ENCODE measurements at places on chromosomes 5 and 9.
A peak's percentile ranks its signal among the peaks of the same experiment; 100 is the strongest.

DNA sequence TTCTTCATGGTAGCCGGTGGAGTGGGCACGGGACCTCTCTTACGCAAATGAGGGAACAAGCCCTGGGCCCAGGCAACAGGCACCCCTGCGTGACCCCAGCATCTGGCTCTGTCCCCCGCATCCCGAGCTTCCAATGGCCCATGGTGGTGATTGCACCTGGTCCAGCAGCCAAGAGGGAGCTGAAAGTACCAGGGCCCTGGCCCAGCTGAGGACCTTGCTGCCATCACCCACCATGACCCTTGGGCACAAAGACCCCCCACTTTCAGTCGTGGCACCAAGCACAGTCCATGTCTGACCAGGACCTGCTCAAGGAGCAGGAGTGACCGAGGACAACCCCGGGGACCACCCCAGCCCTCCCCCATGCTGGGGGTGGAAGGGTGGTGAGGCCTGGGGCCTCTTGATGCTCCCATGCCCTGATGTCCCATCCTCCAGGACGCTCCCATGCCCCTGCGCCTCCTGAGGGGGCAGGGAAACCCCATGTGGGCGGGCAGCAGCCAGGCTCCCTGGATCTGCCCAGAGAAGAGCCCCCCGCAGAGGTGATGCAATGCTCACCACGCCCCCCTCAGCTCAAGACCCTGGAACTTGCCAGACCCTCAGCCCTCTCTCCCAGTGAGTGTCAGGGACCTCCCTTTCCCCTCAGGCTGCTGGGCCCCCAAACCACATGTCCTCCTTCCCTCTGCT is 123.9 kb downstream of the ADAMTS2 start:
- no peak for DNase-seq

DNA sequence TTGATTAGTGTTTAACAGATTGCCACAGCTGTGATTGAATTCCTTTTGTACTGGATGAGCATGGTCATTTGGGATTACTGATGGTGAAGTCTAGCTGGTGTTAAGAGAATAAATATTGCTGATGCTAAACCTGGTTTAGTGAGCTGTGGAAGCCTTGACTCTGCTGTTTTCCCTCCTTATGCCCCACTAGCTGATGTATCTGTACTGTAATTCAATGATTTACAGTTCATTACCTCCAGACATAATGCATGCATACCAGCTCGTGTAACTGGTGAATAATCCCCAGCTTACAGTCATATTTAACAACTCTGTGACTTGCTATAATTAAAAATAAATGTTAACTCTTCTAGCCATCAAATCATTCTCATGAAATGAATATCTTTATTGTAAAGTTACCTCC is 1.7 kb upstream of the CMYA5 start:
- DNase-seq = no peak

- no peak for DNase-seq
Measured at GRCh38 chr5:10278658-10279279, 28.7 kb downstream of the CCT5 start.

DNA sequence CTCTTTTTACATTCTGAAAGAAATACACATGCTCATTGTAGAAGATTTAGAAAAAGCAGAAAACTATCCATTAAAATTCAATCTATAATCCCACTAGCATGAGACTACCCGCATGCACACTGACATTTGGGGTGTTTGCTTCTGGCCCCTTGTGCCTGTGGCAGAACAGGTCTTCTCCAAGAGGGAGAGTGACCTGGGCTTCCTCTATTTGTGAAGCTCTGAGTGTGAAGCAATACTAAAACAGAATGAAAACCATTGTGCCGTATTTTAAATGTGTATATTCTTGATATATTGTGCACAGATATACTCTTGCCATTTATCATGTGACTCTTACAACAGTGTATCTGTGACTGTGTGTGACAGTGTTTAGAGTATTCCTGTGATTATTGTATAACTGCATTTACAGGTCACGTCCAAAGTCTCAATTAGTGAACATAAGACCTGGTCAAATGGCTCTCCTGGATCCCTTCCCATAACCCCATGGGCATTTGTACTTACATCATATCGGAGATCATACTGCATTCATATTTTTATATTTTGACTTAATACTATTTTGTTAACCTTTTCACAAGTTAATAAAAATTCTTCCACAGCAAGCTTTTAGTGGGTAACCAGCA is 14.7 kb upstream of the CPEB4 start:
- DNase-seq = no peak

- DNase-seq = no peak
Measured at GRCh38 chr5:111781200-111781599, 24.2 kb upstream of the NREP start.

- DNase-seq = no peak
Measured at GRCh38 chr9:129442803-129443511, 177.9 kb downstream of the C9orf50 start.

DNA sequence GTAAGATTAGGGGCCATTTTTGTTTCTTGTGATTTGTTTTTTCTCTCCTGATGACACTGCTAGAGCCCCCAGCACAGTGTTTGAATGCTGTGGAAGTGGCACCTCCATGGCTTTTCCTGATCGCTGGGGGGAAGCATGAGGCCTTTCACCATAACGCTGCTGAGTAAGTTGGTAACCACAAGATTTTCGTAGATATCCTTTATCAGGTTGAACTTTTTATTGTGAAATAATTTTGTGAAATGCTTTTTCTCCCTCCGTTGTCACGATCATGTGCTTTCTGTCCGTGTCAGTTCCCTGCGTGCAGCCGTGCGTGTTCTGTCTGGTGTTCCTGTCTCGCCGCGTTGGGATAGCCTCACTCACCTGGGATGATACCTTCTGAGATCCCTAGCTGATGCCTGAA is 59.4 kb downstream of the EHMT1 start:
- no peak for DNase-seq

DNA sequence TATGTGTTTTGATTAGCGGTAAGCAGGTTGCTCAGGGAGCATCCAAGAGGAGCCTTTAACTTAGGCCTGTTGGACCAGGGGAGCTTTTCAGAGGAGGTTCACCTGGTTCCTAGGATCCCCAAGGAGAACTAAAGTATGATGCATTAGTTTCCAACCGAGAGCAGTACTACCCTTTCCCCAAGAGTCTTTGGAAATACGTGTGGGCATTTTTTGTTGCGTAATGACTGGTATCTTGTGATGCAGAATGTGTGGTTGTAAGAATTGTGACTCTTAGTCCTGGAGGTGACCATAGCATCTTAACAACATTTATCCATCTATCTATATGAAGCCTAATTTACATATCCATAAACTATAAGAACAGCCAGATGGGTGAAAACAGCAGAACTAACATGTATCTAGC is 11.0 kb downstream of the CFAP95 start:
- no peak for DNase-seq

GRCh38 chr5:102077920-102078319 is 218.2 kb downstream of the SLCO4C1 start:
- no peak for DNase-seq

DNA sequence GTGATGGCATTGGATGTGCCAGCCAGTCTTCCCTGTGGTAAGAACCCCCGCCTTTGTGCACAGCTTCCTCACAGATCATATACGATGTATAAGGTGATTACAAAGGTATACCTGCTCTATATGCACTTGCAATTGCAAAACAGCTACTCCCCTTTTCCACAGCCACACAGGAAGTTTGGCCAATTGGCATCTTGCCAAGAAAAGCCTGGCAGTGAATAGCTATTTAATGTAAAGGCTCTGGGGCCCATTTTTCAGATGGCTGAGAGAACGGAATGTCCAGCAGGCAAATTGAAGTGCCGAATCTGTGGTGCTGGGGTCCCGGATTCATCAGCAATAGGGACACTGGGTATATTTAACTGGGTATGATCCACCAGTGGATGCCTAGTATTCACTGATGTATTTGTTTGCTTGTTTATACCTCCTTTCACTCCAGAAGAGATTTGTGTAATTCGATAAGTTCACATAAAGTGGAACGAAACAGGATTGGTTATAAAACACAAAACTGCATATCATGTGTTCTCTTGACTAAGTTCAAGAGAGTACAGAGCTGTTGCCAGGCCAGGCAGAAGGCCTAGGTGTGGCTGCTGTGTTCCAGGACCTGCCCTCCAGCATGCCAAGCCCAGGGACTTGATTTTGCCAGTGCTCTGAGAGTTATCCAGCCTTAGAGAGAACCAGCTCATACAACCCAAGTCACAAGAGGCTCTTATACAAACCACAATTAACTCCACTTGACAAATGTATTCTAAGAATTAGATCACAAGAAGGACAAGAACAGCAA is 27.7 kb upstream of the GABRP start:
- DNase-seq = no peak

DNA sequence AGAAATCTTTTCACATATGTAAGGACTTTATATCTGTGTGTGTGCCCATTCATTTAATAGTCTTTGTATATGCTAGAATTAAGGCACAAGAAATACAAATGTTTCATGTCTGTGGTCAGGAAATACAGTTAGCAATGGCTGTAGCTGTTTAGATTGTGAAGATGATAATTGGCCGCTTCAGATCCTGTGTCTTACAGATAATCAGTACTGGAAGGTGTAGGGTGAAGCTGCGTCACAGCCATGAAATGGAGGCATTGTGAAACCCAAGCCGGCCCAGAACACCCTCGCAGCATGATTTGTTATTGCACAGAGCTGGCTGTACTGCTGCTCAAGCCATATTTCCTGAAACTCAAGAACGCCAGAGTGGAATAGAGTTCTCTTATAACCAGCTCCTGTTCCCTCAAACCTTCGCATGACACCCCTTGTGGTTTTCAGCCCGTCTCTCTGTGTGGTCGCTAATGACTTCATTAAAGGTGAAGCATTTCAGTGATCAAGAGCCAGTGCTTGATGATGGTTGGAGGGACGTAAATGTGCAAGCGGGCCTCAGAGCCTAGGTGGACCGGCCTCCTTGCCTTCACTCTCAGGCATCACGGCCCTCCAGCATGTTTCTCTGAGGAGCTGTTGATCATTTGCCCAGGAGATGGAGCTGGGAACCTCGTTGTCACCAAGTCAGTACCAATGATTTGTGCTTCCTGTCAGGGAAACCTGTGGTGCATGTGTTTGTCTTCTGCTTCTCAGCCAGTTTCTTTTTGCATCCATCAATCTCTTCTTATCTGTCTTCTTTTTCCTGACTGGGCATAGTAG is 80.1 kb downstream of the F2RL2 start:
- DNase-seq = peak; percentile 54

DNA sequence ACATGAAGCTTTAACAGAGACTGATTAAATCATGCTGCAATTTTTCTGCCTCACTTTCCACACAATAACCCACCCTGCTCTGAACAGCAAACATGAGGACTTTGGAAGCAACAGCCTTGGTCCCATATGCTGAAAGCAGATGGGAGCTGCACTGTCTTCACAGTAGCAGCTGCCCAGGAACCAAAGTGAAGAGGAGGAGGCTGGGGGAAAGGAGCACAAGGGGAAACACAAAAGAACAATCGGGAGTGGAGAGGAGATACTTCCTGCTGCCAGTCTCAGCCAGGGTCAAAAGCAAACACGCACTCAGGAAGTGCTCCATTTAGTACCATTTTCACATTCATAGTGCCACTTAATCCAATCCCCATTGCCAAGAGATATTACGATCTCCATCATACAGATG is 183.3 kb upstream of the PUM3 start:
- no peak for DNase-seq

Measured in activated naive CD8-positive, alpha-beta T cell treated with anti-CD3 and anti-CD28 coated beads for 36 hours (primary cell).